ENCODE measurements at places on chromosomes 5 and 9.
A peak's percentile ranks its signal among the peaks of the same experiment; 100 is the strongest.

- no peak for DNase-seq
These were observed 369.7 kb downstream of the DEPDC1B start for GRCh38 chr5:60330236-60330635.

GRCh38 chr5:123035918-123036390 is 571 bp downstream of the PPIC start:
- DNase-seq = no peak

DNA sequence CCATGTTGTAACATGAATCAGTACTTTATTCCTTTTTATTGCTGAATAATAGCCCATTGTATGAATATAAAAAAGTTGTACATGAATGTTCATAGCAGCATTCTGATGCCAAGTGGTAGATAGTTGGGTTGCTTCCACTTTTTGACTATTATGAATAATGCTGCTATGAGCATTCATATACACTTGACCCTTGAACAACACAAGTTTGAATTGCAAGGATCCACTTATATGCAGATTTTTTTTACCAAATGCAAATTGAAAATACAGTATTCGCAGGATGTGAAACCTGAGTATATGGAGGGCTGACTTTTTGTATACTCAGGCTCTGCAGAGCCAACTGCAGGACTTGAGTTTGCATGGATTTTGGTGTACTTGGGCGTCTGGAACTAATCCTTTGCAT is 14.7 kb upstream of the SIL1 start:
- no peak for DNase-seq

DNA sequence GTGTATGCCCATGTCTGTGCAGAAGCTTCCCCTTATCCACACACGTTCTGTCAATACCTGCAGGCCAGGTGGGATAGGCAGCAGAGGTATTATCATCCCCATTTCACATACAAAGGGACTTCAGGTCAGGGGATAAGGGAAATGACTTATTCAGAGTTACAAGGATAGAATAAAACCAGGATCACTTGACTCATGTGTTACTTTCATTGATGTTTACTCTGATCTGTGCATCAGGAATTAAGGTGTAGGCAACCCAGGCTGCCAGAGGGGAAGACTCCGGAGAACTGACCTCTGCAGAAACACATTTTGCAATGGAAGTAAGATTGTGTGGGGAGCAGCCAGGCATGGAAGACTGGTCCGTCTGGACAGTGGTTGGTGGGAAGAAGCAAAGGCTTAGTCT is 74.2 kb upstream of the FSTL4 start:
- no peak for DNase-seq

- DNase-seq = peak; percentile 44
These were observed at the start of the genes MBLAC2 and POLR3G for GRCh38 chr5:90474235-90475107. Gene MBLAC2, minus strand, starts transcription at chr5:90474771. Its CDS starts 479 bp downstream, at chr5:90474292. Gene POLR3G, plus strand, starts transcription at chr5:90474864. Its CDS starts 10,704 bp downstream, at chr5:90485568.

GRCh38 chr5:23977997-23978396 is 470.6 kb downstream of the PRDM9 start:
- no peak for DNase-seq

GRCh38 chr5:10124287-10124686 is 125.4 kb downstream of the ATPSCKMT start:
- DNase-seq = no peak

GRCh38 chr5:172715931-172716682 is 54.9 kb downstream of the DUSP1 start:
- DNase-seq = no peak

GRCh38 chr9:115395511-115396021 is 277.6 kb upstream of the TNC start:
- no peak for DNase-seq

GRCh38 chr5:37835380-37835973 is 4.4 kb downstream of the GDNF start:
- no peak for DNase-seq

DNA sequence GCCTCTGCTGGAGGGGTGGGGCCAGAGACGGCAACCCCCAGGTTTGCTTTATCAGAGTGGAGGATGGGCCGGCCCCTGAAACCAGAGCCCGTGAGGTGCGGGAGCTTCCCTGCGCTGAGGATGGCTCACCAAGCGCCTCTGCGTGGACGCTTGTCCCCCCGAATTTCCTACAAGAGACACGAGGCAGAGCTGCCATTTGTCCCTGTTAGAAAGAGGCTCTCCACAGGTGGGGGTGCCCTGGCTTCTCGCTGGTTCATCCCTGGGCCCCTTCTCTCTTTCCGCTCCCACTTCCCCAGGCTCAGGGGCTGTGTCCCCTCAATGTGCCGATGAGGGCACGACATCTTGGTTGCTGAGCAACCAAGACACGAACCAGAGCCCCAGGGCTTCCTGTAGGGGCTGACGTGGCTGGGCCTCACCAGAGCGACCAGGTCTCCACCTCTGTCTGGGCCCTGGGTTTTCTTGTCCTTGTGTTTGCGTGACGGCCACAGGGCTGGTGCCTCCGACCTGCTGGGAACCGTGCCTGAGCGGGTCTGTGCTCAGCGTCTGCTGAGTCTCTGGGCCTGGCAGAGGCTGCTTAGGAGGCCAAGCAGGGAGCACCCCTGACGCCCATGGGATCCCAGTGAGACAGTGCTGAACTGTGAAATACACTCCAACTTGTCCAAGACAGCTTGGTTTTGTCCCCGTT is 119.6 kb upstream of the COL5A1 start:
- no peak for DNase-seq

DNA sequence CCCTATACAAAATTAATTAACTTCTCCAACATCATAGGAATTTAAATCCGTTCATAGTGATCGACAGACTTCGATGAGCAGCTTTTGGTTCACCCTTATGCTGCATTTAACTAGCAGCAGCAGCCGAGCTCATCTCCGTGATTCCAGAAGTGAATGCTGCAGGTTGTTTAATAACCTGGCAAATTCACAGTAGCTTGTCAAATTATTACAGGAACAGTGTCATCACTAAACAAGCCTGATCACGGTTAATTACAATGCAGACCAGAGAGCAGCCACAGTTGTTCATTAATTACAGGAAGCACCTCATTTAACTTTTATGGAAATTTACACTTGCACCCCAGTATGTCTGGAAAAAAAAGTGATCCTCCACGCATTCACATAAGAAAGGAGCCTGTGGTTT is 188.2 kb downstream of the BNC2 start:
- DNase-seq = no peak

GRCh38 chr5:123545506-123545905 is 33.5 kb downstream of the CSNK1G3 start:
- no peak for DNase-seq

DNA sequence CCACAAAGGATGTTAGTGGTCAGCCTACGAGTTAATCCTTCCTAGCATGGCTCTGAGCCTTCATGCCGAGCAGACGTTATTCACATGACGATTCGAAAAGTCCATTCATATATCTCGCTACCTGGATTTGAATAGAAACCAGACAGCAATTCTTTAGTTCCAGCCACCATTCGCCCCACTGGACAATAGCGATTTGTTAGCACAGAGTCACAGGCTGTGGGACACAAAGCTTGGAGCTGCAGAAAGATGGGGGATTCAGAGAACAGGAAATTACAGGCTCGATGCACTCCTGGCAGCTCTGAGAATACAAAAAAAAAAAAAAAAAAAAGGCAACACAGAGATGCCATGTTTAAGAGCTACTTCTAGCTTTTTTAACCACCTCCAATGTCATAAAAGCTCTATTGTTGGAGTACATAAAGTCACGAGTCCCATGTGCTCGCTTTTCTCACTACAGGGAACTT is 110.7 kb downstream of the NR6A1 start:
- DNase-seq = no peak

DNA sequence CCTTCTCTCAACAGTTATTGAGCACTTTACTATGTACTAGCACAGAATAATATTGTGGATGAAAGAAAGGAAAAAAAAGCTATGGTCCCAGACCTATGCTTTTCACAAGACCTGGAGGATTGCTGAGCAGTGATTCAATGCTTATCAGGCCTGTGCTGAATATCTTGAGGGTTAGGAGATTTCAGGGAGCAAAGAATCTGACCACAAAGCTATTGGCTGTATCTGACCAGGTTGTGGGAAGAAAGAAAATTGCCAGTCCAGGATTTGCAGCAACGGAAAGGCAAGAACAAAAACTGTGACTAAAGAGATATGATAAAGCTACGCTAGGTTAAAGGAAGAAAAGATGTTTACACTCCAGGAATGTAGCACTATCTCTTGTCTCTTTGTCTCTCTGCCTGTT is 14.9 kb upstream of the MACIR start:
- DNase-seq = no peak

GRCh38 chr5:158139161-158139560 is 280.2 kb upstream of the CLINT1 start:
- DNase-seq = no peak

GRCh38 chr9:135010921-135011320 is 76.5 kb upstream of the OLFM1 start:
- DNase-seq = no peak

DNA sequence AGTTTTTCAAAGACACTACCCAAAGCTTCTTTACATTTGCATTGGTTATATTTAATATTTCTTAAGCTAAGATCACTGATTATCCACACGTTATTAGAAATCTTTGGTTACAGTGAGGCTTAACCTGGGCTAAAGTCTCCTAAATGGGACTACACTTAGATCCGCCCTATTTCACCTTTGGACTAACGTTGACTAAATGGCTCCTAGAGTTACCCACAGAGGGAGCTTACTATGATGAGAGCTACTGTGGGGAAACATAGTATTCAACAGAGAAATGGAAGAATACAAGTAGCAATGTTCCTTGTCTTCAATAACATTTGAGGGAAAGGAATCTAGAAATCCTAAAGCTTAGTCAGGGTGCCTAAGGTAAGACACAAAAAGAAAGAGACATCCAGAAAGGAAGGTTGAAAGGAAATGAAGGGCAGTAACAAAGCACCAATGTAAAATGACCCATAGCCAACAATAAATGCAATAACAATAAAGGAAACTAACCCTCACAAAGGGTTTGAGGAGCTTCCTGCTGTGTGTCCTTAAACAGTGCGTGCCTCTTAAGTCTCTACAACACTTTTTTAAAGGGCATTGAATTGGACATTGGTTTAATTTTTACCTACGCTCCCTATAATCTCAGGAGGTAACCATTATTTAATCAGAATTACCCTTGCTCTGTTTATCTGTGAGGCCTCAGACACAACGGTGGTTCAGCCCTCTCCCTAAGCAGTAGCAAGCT is 217.1 kb downstream of the PJA2 start:
- DNase-seq = no peak

DNA sequence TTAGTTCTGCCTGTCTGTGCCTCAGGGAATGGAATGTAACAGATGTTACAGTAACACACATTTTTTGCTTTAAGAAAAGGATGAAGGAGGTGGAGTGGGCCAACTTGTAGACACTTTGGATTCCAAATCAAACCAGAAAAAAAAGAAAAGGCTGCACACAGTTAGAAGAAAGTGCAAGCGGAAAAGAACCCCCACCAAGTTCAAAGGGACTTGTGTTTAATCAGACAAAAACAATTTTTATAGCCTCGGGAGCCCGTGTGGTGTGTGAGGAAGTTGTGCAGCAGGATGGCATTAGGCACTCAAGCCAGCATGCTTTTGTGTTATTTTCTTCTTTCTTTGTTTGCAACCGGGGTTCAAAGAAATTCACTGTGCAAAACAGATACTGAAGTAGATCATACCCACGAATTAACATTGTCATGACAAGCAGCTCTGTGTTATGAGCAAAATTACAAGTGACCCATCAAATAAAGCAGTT is 189.5 kb downstream of the SEMA5A start:
- no peak for DNase-seq

DNA sequence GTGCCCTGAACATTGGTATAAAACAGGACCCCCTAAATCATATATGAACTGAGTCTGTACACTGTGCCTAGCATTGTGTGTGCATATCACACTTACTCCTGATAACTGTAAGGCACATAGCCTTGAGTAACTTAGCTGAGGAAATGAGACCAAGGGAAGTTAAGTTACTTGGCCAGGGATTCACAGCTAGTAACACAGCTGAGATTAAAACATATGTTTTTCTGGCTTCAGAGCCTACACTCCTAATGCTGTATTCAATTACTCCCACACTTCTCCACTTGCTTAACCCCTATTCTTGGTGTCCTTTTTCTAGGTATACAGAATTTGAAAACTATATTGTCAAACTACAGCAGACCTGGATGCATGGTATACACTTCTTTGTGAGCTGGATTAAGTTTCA is 12.8 kb downstream of the GHR start:
- DNase-seq = no peak

DNA sequence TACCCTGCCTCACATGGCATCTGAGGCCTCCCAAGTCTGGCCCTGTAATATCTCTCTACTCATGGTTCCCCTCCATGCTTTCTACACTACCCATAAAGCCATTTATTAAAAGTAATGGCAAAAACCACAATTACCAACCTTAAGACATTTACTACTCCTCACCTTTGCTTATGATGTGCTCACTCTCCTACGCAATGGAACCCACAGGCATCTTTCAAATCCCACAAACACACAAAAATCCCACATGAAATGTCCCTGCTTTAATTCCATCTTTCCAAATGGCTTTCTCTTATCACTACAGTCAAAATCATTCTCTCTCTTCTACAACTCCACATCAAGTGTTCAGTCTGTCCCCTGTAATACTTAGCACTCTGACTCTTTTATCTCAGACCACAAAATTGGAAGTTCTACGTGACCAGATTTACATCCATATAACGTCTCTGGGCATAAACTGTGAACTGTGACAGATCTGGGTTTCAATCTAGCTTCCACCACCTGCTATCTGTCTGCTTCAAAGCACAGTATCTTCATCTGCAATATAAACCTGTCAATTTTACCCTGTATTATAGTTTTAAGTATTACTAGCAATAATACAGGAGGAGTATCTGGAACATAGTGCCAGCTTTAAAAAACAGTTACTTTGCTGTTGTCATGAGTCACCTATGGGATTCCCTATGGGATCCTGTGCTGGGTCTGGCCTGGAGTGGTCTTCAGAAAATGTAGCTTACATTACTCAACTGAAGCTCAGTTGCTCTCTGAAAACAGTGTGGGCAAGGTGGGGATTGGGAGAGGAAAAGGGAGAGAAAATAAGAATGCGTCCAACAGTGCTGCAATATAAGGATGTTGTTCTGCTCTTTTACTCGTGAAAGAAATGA is 137.1 kb upstream of the TRIM32 start:
- no peak for DNase-seq

GRCh38 chr9:72332351-72332750 is 32.7 kb downstream of the ZFAND5 start:
- DNase-seq = no peak

- no peak for DNase-seq
These were observed 29.8 kb downstream of the BAAT start for GRCh38 chr9:101354765-101355708.

DNA sequence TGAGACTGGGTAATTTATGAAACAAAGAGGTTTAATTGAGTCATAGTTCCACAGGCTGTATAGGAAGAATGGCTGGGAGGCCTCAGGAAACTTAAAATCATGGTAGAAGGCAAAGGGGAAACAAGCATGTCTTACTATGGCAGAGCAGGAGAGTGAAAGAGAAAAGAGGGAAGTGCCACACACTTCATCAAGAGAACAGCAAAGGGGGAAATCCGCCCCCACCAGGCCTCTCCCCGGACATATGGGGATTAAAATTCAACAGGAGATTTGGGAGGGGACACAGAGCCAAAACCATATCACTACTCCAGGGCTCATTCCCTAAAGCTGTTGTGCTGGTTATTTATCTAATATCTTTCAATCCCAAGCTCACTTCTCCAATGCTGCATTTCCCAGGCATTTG is 50.2 kb upstream of the NR3C1 start:
- DNase-seq = no peak
